GM12864 (cell line): ENCODE measurements at places on chromosomes 16 and 17.

- no peak for DNase-seq
Measured at GRCh38 chr17:10812674-10813073, 8.8 kb upstream of the TMEM238L start.

- no peak for DNase-seq
Measured at GRCh38 chr17:62189377-62189776, 124.3 kb upstream of the MED13 start.

GRCh38 chr17:14123619-14124278 lies 54.4 kb downstream of the COX10 start:
- peak; percentile 2 for DNase-seq

DNA sequence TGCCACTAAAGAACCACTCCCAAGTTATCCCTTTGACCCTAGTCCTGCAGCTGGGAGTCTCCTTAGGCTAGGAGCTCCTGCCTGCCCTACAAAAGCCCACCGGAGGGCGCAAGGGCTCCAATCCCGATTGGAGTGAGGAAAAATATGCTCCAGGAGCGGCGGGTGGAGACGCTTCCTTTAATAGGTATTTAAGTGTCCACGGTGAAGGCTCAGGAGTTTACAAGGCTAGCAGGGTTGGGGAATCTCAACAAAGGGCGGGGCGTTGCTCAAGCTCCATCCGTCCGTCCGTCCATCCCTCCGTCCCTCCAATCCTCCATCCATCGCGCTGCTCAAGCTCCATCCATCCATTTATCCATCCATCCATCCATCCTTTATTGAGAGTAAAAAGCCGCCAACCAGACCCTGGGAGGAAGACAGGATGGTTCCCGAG lies 556 bp upstream of the SPNS1 start:
- no peak for DNase-seq

- DNase-seq = no peak
Measured at GRCh38 chr16:85911251-85911930, 12.4 kb downstream of the IRF8 start.

- DNase-seq = no peak
Measured at GRCh38 chr16:24151482-24151939, 104.6 kb upstream of the CACNG3 start.

DNA sequence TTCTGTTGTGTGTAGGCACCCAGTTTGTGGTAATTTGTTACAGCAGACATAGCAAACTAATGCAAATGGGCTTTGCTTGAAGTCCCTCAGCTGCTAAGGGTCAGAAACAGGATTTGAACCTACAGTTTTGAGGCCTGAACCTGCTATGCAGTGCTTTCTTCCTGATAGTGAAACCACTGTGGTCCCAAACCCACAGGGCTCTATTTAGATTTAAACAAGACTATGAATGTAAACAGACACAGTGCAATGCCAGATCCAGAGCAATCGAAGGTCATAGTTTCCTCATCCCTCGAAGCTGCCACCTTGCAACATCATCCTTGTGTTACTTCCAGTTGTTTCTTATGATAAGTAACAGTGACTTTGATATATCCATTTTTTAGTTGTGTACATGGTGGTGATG lies 630.2 kb downstream of the WWOX start:
- peak; percentile 4 for DNase-seq

DNA sequence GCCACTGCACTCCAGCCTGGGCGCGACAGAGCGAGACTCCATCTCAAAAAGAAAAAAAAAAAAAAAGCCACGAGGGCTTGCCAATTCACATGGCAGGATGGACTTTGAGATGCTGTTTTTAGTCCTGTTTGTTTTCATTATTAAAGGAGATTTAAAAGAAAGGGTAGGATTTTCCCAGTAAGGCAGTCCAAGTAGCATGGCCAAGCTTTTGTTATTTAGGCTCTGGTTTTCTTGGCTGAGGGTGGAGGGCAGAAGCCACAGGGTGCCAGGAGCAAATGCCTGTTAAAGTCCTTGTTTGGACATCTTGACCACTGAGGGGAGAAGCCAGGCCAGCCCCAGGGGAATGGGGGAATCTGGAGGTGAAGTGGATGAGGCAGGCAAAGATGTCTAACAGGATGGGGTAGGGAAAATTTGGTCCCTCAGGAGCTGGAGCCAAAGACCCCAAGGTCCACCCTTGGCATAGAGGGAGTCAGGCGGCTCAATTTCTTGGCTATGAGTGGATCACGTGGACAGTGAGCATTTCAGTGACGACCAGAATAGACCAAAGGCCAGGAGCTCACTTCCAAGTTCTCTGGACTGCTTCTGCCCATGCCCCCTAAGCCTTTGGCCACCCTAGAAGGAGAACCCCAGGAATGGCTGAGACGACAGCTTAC lies 20.8 kb upstream of the PLLP start:
- no peak for DNase-seq

GRCh38 chr17:17241656-17242055 lies 4.7 kb upstream of the FLCN start:
- no peak for DNase-seq

GRCh38 chr16:81220349-81220748 lies 18.1 kb upstream of the BCO1 start:
- DNase-seq = no peak
